ENCODE measurements at places on chromosomes 1 and 21.

GRCh38 chr1:54028306-54029251 is 10.6 kb upstream of the LDLRAD1 start:
- no peak for DNase-seq

DNA sequence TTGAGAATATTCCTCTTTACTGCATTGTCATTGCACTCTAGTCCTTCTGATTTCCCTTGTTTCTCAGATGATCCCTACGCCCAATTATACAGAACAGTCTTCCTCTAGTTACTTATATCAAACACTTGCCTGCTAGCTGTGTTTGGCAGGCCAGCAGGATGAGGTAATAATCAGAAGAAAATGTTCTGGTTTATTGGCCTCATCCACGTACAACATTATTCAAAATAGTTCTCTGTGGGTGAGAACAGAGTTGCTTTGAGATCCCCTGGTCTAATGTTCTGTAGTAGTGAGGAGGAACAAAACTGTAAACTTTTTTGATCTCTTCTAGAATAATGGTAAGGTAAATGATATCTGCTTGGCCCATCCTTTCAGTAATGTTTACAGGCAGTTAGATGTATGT is 22.3 kb upstream of the C1orf105 start:
- DNase-seq, result peak; percentile 13

- peak; percentile 14 for DNase-seq
These were observed 37.4 kb downstream of the NSL1 start for GRCh38 chr1:212754193-212754592.

GRCh38 chr1:153796786-153797659 is 21.8 kb downstream of the SLC27A3 start:
- DNase-seq, result peak; percentile 85

DNA sequence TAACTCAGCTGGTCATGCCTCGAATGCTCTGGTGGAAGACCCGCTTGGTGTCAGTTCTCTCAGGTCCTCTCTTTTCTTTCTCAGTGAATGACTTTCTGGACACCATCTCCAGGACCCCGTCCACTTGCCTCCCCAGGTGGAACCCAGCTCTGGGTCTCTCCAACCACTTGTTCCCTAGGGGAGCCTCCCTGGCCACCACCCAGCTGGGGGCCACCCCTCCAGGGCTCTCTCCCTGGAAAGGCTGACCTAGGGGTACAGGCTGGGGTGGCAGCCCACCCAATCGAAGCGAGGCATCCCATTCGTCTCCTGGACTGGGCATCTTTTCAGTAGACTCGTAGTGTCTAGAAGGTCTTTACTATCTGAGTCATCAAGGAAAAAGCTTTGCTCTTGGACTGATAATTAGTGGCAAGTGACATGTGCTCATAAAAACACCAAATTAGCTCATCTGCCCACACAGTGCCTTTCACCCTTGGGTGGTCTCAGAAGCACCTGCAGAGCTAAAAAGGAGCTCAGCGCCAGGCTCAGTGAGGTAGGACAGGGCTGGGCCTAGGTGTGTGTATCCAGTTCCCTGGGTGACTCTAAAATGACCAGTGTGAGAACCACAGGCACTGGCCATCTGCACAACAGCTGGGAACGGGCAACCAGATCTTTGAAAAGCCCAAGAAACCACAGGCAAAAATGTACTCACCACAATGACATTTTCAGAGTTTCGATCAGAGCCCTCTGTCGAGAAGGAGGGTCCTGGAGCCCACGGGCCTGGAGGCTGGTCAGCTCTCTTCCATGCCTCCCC is 2.4 kb upstream of the PDXK start:
- peak; percentile 74 for DNase-seq

DNA sequence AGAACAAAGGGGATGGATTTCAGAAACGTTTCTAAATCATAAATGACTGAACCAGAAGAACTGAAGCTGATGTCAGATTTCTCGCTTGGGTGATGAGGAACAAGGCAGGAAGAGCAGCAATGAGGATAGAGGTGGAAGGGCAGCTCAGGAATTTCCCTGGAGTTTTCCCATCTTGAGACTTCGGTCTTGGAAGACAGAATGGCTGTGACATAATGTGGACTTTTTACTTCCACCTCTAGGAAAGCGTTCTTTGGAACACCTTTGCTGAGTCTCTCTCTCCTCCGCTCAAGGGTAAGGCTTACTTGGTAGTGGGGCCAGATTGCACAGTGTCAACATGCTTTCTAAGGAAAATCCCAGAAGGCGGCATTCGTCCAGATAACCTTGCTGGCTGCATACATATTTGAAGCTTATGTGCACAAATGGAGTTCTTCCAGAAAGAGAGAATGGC is 36.6 kb downstream of the DEGS1 start:
- DNase-seq, result no peak

- no peak for DNase-seq
These were observed 72.5 kb downstream of the OBSCN start for GRCh38 chr1:228280106-228280901.

- no peak for DNase-seq
These were observed 6.7 kb downstream of the CHI3L2 start for GRCh38 chr1:111234258-111234657.

DNA sequence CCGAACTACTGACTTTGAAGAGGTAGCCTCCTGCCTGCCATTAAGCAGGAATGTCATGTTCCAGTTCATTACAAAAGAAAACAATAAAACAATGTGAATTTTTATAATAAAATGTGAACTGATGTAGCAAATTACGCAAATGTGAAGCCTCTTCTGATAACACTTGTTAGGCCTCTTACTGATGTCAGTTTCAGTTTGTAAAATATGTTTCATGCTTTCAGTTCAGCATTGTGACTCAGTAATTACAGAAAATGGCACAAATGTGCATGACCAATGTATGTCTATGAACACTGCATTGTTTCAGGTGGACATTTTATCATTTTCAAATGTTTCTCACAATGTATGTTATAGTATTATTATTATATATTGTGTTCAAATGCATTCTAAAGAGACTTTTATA is 159.8 kb upstream of the SGIP1 start:
- DNase-seq, result no peak

DNA sequence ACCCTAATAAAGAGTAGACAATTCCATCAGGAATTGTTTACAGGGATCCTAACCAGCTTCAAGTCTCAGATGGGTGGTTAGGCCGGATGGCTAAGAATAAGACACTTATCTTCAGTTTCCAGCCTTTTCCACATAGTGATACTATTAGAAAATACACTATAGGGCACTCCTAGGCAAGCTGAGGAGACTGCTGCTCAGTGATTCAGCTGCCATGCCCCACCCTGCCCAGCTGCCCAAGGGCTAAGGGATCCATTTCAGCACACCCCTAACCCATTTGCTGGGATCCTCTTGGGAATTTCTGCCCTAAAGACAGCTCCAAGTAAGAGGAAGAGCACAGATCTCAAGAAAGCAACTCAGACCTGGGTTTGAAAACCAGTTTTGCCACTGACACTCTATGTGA is 31.9 kb downstream of the PLPP3 start:
- DNase-seq, result no peak

- no peak for DNase-seq
These were observed 26.2 kb upstream of the PRKACB start for GRCh38 chr1:84117868-84118267.

GRCh38 chr1:234775477-234776246 is 165.7 kb upstream of the IRF2BP2 start:
- DNase-seq, result no peak

- no peak for DNase-seq
These were observed 74.6 kb downstream of the LMO4 start for GRCh38 chr1:87403061-87403820.

GRCh38 chr1:236181059-236181458 is 38.7 kb downstream of the GPR137B start:
- no peak for DNase-seq

DNA sequence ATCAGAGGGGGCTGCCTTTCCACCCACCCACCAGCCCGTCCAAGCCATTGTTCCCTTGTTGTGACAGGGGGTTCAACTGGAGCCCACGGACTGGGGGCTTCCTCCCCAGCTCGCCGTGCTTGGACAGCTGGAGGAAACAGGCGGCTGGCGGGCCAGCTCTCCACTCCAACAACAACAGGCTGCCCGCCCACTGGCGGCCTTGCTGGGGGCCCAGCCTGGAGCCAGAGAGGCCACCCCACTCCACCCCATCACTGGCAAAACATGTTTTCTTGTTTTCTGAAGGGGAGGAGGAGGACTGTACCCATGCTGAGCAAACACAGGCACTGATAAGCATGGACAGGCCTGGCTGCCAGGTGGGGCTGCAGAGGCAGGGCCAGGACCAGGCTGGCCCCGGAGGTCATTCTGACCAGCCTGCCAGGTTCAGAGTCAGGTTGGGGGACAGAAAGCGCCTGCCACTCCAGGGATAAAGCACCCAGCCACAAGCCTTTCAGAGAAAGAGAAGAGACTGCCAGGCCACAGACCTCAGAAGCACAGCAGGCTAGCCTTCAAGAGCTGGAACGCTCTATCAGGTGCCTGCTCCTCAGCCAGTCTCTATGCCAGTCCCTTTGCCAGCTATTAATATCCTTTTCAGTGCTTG is 32.8 kb downstream of the GJA4 start:
- DNase-seq, result no peak

DNA sequence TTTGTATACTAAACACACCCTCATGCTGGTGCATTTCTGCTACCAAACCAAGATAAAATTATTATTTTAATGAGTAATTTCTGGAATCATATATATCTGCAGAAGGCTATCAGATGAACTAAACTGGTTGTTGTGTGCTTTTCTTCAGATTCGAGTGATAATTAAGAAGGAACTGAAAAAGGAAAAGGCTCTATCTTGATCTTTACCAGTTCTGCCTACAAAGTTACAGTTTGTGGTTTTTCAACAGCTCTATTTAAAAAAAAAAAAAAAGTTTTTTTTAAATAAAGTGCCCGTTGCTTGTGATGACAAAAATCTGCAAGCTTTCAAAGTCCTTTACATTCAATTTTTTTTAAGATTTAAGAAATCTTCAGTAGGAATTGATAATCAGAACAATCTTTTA is 13.6 kb downstream of the DENND1B start:
- peak; percentile 14 for DNase-seq

DNA sequence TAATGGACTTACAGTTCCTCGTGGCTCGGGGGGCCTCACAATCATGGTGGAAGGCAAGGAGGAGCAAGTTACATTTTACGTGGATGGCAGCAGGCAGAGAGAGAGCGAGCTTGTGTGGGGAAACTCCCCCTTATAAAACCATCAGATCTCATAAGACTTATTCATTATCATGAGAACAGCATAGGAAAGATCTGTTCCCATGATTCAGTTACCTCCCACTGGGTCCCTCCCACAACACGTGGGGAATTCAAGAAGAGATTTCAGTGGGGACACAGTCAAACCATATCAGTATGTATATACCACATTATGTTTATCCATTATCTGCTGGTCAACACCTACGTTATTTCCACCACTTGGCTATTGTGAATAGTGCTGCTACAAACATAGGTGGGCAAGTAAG is 352.3 kb upstream of the B3GALT2 start:
- no peak for DNase-seq

DNA sequence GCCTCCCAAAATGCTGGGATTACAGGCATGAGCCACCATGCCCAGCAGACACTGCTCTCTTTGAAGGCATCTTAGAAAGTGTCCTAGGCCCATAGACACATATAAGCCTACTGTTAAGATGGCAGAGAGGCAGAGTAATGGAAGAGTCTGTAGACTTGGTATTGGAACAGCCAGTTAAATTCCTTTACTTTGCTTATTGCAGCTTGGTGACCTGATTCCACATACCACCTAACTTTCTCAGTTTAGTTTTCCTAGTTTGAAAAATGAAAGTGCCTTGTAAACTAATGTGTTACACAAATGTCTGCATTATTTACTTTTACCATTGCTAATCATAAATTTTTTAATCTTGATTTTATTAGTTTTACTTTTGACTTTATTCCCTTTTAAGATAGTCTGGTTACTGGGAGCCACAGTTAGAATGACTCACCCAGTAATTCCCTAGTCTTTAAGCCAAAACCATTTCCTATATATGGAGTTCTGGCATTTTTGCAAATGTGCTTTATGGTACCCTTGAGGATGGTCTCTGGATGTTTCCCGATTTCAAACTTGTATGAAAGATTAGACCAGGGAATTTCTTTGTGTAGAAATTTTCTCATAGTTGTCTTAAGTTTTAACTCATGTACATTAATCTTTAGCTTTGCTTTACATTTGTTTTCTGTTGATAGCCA is 6.4 kb downstream of the SMAP2 start:
- DNase-seq, result no peak

DNA sequence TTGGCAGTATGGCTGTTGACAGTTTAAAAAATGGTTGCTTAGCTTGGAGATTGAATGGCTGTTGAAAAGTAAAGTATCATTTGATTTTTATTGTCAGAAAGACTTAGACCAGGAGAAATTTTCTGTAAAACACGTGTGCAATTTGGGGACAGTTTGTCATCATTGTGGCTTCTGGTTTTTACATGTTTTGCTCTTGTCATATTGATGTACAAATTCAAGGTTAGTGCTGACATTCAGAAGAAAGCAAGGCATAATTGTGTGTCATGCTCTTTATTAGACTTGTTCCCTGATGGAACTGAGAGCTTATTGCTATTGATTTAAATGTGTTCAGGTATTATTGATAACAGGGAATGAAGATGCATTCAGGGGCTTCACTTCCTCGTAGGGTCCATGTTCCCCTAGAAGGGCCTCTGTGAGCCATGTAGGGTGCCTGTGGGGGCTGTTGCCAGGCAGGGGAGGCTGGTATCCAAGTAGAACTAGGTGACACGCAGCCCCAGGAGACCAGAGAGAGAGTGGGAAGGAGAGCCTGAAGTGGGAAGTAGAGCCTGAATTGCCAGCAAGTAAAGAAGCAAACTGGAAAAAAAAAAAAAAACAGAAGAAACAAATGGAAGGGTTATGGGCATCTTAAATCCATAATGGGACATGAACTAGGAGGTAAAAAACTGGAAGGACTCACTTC is 32.7 kb upstream of the PLXNA2 start:
- no peak for DNase-seq

Data from germinal center (tissue), 1 donor.